Hypothalamus (tissue), 51 donors: ENCODE measurements at places on chromosomes 2 and 18.
A peak's percentile ranks its signal among the peaks of the same experiment; 100 is the strongest.

DNA sequence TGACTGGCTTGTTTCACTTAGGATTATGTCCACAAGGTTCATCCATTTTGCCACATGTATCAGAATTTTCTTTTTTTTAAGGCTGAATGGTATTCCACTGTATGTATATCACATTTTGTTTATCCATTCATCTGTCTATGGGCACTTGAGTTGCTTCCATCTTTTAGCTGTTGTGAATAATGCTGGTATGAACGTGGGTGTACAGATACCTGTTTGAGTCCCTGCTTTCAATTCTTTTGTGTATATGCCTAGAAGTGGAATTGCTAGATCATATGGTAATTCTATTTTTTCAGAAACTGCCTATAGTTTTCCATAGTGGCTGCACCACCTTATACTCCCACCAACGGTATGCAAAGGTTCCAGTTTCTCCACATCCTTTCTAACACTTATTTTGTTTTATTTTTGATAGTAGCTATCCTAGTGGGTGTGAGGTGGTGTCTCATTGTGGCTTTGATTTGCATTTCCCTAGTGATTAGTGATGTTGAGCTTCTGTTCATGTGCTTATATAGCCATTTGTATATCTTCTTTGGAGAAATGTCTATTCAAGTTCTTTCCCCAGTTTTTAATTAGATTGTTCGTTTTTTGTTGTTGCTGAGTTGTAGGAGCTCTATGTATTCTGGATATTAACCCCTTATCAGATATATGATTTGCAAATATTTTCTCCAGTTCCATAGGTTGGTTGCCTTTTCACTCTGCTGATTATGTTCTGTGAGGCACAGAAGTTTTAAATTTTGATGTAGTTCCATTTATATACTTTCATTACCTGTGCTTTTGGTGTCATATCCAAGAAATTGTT is 40.7 kb downstream of the TTC39C start:
- no peak for DNase-seq

- no peak for DNase-seq
Observed at GRCh38 chr2:227163998-227164762, at the start of the genes COL4A3 and COL4A4. TSS of gene COL4A3 (plus strand) at chr2:227164624. CDS start at chr2:227164727, 103 bp downstream. TSS of gene COL4A4 (minus strand) at chr2:227164205. CDS start at chr2:227147483, 16,722 bp downstream.

DNA sequence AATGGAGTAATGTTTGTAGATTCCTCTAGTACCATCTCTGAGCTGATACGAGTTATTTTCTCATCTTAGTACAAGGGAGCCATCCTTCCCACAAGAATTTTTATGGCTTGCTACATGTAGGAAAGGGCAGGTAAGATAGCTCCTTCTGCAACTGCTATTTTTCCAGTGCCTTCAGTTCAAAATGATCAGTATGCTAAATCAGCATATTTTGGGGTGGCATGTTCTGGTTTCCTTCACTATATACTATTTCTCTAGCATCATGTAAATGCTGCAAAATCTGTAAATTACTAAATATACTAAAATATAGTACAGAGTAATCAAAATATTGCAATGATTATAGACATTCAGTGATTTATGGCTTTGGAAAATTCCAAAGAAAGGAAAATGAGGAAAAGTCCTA is 1230.0 kb upstream of the CHAC2 start:
- no peak for DNase-seq

GRCh38 chr2:122414902-122415301 is 659.5 kb downstream of the TSN start:
- no peak for DNase-seq

- no peak for DNase-seq
Observed at GRCh38 chr18:33532978-33533377, 45.0 kb upstream of the ASXL3 start.

GRCh38 chr2:122639176-122639575 is 883.7 kb downstream of the TSN start:
- no peak for DNase-seq

- DNase-seq, result no peak
Observed at GRCh38 chr2:235806986-235807750, 313.3 kb downstream of the AGAP1 start.

DNA sequence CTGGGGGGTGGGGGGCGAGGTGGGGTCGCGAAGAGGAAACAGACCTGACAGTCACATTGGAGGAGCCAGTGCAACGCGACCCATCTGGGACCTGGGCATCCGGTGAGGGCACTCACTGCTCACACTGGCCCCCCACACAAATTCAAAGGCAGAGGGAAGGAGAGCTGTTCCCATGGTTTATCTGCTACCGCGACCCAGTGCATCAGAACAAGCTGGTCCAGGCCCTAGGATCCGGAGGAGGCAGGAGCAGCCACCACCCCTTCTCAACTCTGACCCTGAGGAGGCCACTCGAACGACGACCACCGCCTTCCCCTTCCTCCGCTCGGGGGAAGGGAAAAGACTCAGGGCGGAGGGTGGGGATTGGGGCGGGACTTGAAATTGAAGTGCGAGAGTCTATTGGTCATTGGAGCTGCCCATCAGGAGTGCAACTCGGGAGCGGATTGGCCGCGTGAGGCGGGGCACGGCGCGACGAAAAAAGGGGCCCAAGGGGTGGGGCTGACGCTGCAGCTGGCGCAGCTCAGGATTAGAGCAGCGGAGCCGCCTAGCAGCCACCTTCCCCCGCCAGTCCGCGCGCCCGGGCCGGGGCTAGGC is at the start of gene CDK5R2:
TSS of gene CDK5R2 (plus strand) at position 526 of the 591 bp plus-strand sequence. CDS start 155 bp downstream, outside the sequence.
- peak; percentile 70 for DNase-seq

GRCh38 chr2:172693037-172693436 is 42.6 kb upstream of the RAPGEF4 start:
- no peak for DNase-seq

- DNase-seq, result no peak
Observed at GRCh38 chr2:223500709-223501108, 101.5 kb downstream of the SCG2 start.

DNA sequence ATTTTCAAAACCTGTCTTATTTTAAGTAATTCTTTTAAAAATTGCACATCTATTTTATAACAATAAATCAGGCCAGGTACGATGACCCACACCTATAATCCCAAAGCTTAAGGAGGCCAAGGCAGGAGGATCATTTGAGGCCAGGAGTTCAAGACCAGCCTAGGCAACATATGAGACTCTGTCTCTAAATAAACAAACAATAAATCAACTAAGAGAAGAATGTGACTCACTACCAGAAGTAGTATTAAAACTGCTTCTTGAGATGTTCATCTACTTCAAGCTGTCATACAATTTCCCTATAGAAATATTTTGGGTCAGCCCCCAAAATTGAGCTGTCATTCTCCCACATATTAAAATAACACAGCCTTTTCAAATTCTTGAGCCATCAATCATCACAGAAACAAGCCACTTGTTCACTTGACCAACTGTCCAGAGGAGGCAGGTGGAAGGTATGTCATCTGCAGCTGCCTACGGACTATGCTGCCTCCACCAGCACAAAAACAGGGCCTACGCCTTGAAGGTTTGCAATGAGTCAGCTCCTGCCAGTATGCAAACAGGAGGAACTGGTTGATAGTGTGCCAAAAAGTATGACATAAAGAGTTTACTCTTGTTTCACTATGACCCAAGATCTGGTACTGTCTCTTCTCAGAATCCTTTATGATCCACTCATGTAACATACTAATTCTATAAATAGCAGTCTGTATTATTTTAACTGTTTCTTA is 33.6 kb downstream of the KIDINS220 start:
- DNase-seq, result no peak

- DNase-seq, result no peak
Observed at GRCh38 chr2:9264301-9264700, 57.7 kb downstream of the ASAP2 start.

- DNase-seq, result no peak
Observed at GRCh38 chr2:3956892-3957291, 253.5 kb downstream of the DCDC2C start.

GRCh38 chr2:207157162-207157481 is 8.6 kb downstream of the KLF7 start:
- DNase-seq, result no peak

- no peak for DNase-seq
Observed at GRCh38 chr2:127423478-127423843, 5.2 kb downstream of the PROC start.

DNA sequence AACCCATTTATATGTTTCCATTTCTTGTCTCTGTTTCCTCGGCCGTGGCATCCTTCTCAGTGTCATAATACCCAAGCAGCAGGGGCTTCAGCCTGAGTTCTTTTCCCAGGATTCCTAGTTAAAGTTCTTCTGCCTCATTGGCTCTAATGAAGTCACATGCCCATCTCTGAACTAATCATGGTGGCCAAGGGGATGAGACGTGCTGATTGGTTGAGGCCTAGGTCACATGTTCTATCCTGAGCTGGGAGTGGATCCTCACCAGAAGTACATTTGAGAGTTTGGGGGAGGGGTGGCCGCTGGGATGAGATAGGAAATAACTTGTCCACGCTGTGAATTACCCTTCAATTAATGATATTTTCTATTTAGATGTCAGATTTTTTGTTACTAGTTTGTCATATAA is 3.8 kb upstream of the UGT1A5 start:
- no peak for DNase-seq

DNA sequence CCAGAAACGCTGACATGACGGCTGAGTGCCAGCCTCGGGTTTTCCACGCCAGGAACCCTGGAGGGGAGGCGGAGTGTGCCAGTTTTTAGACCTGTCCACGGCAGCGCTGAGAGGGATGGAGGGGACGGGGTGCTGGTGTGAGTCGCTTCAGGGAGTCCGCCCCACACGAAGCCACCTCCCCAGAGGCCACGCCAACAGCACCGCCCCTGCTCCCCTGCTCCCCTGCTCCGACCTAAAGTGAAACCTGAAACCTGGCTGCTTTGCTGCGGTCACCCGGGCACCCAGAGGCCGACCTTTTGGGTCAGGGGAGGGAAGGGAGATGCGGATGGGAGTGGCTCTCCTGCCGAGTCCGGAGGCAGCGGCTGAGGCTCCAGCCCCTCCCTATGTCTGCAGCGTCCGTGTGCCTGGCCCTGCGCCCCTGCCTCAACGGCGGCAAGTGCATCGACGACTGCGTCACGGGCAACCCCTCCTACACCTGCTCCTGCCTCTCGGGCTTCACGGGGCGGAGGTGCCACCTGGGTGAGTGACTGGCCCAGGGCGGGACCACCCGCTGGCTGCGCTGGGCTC is 38.1 kb downstream of the SNED1 start:
- no peak for DNase-seq

- DNase-seq, result no peak
Observed at GRCh38 chr2:122326471-122326870, 571.0 kb downstream of the TSN start.

GRCh38 chr18:67151366-67151765 is 365.2 kb downstream of the DSEL start:
- DNase-seq, result no peak

GRCh38 chr18:59915606-59916005 is 15.8 kb downstream of the PMAIP1 start:
- DNase-seq, result no peak

DNA sequence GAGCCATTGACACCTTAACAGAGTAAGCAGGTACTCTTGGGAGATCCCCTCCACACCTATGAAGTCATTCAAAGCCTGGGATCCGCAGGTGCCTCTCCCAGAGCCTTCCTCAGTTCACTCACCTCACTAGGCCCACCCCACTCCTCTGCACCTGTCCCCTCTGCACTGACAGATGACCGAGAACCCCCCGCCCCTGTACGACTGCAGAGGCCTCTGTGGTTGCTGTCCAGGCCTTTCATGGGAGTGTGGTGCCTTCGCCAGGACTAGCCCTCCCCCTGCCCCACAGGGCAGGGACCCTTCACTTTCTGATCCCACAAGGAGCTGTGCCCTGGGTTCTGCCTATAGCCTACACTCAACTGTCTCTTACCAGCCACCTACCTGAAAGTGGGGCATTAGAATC is 238.5 kb downstream of the ZBTB7C start:
- DNase-seq, result no peak

- DNase-seq, result no peak
Observed at GRCh38 chr2:235032466-235032865, 80.6 kb downstream of the SH3BP4 start.

- no peak for DNase-seq
Observed at GRCh38 chr2:71951083-71951468, 196.6 kb downstream of the CYP26B1 start.
